Hippocampal formation (tissue), 2 donors: ENCODE measurements at places on chromosomes 6 and 20.

GRCh38 chr20:48648482-48649051 lies 179.2 kb downstream of the PREX1 start:
- no peak for DNase-seq

DNA sequence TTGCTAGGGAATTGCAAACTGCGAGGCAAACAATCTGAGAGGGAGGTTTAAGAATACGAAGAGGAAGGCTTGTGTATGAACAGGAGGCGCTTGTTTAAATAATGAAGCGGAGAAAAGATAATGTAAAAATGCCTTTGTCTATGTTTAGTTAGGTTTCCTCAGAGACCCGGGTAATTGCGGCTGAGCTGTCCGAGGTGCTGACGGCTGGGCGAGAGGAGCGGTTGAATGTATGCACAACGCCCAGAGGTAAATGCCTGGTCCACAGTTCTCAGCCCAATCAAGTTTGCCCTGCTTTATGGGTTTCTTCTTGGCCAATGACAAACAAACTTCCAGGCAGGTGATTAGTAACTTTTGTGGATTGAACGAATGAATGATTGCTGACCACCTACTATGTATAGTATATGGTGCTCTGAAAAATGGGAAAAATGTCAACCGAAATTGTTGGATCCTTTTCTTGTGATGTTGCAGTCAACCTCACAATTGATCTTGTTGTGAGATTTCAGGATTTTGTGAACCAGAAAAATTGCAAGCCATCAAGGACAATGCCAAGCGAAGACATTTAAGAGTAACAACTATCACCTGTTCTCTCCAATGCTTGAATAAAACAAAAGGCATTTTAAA lies 38.3 kb upstream of the SLC32A1 start:
- no peak for DNase-seq

DNA sequence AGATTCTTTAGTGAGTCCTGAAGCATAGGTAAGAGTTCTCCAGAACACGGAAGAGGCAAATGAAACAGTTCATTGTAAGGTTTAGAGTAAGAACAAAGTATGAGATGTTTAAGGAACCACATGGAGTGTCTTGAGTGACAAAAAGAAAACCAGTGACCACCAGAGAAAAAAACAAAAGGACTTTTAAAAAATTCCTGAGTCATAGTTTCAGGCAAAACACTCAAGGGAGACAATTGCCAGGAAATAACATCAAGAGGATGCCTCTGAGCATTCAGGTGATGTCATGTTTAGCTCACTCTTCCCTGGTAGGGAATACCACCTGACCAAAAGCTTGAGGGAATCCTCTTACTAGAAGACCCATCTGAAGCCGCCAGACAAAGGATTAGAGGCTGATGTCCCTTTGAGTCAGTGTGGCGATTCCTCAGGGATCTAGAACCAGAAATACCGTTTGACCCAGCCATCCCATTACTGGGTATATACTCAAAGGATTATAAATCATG lies 110.3 kb downstream of the COL19A1 start:
- no peak for DNase-seq

DNA sequence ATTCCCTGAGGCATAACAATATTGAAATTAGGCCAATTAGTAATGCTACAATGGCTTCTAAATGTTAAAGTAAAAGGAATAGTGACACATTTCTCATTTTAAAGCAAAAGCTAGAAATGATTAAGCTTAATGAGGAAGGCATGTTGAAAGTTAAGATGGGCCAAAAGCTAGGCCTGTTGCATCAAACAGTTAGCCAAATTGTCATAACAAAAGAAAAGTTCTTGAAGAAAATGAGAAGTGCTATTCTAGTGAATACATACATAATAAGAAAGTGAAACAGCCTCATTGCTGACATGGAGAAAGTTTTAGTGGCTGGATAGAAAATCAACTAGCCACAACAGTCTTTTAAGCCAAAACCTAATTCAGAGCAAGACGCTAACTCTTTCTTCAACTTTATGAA lies 12.9 kb downstream of the OR2A4 start:
- no peak for DNase-seq

DNA sequence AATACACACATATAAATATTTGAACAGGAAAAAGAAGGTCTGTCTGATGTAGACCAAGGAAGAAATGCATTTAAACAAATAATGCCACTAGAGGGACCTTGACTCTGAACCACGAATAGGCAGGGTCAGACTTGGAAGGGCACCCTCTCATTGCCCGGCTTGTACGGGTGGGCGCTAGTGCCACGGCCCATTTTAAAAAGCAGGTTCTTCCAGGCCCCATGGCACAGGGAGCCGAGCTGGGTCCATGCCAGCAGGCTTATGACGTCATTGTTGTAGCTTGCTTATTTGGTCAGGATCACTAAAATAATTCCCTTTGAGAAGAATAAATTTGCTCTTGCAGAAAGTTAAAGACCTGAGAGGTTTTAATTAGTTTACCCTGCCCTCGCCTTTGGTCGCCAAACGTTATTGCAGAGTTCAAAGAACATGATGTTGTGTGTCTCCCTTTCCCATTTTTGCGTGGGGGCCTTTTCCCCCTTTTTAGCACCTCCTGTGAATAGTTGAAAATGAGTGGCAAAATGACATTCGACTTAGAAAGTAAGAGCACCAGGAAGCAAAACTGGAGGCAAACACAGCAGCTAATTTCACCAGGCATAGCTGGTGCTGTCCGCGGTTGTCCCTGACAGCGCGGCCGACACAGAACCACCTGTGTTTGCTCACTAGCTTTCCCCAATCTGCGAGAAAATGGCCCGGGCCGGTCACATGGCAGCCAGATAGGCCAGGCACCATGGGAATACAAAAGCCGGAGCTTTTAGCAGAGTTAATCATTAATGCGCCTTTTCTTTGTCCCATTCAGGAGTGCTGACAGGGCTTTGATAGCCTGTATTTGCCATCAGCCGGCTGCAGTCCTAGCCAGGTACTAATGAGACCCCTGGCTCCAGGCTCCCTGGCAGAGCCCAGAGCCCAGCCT lies 93.8 kb downstream of the FOXA2 start:
- no peak for DNase-seq

GRCh38 chr6:148965287-148965686 lies 218.5 kb downstream of the UST start:
- no peak for DNase-seq

GRCh38 chr20:55205665-55206064 lies 730.3 kb downstream of the DOK5 start:
- DNase-seq, result no peak

DNA sequence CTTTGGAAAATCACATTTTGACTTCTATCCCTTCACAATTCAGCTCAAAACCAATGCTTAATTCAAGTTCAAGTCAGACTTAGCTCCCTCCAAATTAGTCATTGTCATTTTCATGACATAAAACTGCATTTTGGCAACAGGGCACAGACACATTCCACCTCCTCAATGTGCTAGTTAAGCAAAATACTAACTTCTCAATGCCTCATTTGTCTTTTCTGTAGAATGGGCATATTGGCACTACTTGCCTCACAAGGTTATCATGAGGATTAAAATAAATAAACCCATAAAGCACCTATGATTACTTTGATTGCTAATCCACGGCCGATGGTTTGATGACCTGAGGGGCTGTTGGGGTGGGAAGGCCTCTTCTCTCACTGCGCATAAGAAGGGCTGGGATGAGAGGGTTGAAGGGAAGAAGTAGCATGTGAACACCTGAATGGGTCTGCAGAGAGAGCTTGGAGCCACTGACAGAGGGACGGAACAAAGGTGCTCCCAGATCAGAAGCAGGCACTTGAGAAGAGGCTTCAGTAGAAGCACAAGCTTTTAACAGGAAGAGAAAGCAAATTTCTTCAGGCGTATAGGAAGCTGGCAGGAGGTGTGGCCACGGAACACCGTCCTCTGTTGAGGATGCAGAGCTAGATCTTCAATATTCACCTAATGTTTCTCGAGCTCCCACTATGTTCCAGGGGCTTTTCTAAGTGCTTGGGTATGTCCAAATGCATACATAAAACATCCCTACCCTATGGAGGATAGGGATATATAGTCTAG lies 11.7 kb upstream of the TBC1D7 start:
- no peak for DNase-seq

DNA sequence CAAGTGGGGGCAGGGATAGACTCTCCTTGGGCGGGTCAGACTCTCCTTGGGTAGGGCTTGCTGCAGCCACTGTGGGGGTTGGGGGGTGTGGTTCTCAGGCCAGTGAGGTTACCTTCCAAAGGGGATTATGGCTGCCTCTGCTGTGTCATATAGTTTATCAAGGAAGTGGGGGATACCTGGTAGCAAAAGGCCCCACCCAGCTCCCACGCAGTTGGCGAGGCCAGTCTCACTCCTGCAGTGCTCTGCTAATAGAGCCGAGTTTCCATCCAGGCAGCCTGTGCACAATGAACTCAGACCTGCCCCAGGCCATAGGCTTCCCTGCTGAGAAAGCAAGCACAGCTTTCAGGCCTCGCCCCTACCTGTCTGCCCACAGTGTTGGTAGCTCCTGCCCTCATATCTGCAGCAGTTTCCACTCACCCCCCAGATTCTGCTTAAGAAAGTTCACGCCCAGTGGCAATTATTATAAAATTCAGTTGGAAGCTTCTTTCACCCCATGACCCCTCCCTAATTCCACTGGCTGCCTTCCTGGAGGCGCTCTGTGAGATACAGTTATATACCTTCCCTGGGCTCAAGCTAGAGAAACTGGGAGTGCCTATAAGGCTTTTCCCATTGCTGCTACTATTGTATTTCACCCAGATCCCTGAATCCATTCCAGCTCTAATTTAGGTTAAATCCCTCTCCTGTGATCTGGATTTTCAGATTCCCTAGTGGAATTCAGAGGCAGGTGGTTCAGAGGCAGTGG lies 56.1 kb downstream of the HDDC2 start:
- DNase-seq, result no peak

DNA sequence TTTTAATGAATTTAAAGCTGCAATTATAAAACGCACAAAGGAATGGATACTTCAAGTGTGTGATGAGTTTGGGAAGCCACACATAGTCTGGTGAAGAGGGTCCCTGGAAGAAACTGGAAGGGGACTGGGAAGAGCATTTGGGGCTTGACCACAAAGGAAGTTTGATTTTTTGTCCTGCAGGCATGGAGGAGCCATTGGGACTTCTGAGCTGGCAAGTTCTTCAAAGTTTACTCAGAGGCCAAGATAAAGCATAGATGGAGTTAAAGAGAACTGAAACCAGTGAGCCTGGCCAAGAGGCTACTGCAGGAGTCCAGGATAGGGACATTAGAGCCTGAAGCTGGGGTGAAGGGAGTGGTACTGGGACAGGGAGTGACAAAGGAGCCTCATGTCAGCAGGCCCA lies 95.0 kb downstream of the AIG1 start:
- DNase-seq, result no peak
